ENCODE measurements at places on chromosomes 3 and 15. TPM values are rescaled to one million over a fixed set of nuclear protein-coding genes. Genes with fewer than 3 reads are reported as not detected.

The CYP1A1 gene
- polyA plus RNA-seq: not detected

The PCNP gene
- 59.1 TPM for polyA plus RNA-seq

The A4GNT gene
- not detected for polyA plus RNA-seq

The IL5RA gene
- under 0.01 TPM for polyA plus RNA-seq

The MFGE8 gene
- 61.6 TPM for polyA plus RNA-seq

The PARP6 gene
- polyA plus RNA-seq: 464 TPM

The BMF gene
- polyA plus RNA-seq: 9.3 TPM

The WDR72 gene
- polyA plus RNA-seq: 0.11 TPM

The SLC2A2 gene
- polyA plus RNA-seq: not detected

The KCNMB2 gene
- polyA plus RNA-seq: 0.94 TPM

The LINGO1 gene
- polyA plus RNA-seq: 1.4 TPM

The LMLN gene
- polyA plus RNA-seq: 3.3 TPM

The CADM2 gene
- polyA plus RNA-seq: 0.44 TPM

The LRTM1 gene
- polyA plus RNA-seq: not detected

DNA sequence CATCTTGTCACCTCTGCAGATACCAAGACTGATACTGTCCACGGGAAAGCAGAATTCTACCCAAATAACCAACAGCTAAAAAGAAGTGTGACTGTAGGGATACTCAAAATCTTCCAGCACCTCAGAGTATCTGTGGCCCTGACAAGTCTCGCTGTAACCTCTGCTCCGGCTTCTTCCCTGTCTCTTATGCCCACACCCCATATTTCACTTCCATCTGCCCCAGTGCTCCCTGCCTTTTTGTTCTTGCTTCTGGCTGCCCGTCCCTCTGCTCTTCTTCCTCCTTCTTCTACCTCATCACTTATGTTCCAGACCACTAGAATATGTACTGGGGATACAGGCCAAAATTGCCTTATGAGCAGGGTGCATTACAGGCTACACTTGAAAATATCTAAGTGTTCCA lies 45.4 kb downstream of the CRTAP start:
- H3K4me1 ChIP-seq: no peaks in the 10 kb centered on the region
- H3K27ac ChIP-seq: no peak overlapping the region
- no peak for DNase-seq
- no peaks in the 10 kb centered on the region for H3K36me3 ChIP-seq
- no peaks in the 10 kb centered on the region for H3K27me3 ChIP-seq

DNA sequence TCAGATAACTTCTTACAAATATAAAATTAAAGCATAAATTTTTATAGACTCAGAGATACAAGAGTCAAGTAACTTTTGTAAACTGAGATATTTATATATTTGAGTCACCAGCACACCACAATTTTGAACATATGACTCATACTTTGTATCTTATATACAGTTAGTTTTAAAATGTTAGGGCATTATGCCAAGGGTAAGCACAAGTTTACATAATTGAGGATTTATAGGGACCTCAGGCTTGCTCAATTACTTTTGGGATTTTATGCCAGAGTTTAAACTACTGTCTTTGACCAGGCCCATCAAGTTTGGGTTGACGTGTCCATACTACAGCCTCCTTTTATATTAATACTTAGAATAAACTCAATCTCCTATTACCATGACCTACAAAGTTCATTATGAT lies 7.4 kb upstream of the FGF7 start:
- no peaks in the 10 kb centered on the region for H3K36me3 ChIP-seq
- no peak overlapping the region for H3K27ac ChIP-seq
- no peaks in the 10 kb centered on the region for H3K4me1 ChIP-seq
- DNase-seq: no peak

DNA sequence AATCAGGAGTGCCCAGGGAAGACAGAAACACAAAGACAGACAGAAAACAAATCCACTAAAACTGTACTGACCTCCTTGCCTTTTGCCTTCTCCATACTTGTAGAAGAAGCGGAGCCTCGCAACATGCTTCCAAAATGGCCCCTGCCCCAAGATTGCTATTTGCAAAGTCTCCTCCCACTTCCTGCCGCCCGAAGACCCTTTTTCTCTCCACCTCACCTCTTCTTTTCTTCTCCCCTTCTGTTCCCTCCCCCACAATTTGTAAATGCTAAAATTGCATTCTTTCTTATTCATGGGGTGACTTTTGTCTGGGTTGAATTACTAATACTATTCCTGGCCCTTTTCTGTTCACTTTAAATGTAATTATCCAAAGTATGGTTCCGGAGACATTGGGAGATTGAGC lies at the start of gene DPPA4:
Gene DPPA4 (minus strand): TSS at position 154 of the 400 bp plus-strand sequence. CDS start 29 bp downstream, at position 125.
- no peaks in the 10 kb centered on the region for H3K27me3 ChIP-seq
- DNase-seq: no peak
- H3K27ac ChIP-seq: no peak within 1 kb of the TSS
- no peaks in the 10 kb centered on the region for H3K4me1 ChIP-seq
- no peaks in the 10 kb centered on the region for H3K36me3 ChIP-seq

DNA sequence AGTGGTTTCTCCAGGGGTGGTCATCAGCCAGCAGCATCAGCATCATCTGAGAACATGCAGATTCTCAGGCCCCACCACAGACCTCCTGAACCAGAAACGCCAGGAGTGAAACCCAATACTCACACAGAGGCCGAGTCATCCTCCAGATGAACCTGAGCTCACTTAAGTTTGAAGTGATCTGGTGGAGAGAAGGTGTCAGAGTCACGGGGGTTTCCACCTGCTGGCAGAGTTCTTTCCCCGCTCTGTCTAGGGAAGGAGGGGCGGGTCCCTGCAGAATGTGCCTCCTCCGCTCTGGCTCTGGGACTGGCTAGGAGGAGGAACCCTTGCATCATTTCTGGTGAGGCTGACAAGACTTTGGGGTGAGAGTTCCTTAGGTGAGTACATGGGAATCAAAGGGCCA lies 13.3 kb upstream of the KIF23 start:
- no peak for DNase-seq
- H3K36me3 ChIP-seq: peaks cover 6% of the 10 kb centered on the region
- no peaks in the 10 kb centered on the region for H3K27me3 ChIP-seq
- no peaks in the 10 kb centered on the region for H3K4me1 ChIP-seq
- no peak overlapping the region for H3K27ac ChIP-seq

DNA sequence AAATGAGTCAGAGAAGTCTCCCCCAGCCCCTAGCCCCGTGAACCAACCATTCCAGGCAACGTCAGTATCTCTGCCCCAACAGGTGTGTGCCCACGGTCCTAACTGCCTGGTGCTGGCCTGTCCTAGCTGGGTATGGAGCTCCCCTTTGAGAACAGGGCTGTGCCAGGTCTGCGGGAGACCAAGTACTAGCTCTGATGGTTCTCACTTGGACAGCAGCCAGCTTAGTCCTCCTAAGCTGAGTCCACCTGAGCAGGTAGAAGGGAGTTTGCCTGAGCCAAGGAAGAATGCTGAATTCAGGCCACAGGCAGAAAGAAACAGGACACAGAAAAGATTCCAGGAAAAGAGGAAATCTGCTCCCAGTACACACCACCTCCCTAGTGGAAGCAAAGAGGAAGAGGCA lies 33.1 kb upstream of the PARL start:
- H3K27me3 ChIP-seq: no peaks in the 10 kb centered on the region
- no peak overlapping the region for H3K4me3 ChIP-seq
- no peak for DNase-seq
- no peak overlapping the region for H3K27ac ChIP-seq
- H3K4me1 ChIP-seq: no peaks in the 10 kb centered on the region

GRCh38 chr3:65605876-65606432 lies 432.8 kb downstream of the MAGI1 start:
- peak; percentile 22 for DNase-seq
- no peak overlapping the region for H3K27ac ChIP-seq
- no peaks in the 10 kb centered on the region for H3K27me3 ChIP-seq
- H3K4me3 ChIP-seq: no peak overlapping the region
- H3K4me1 ChIP-seq: no peaks in the 10 kb centered on the region

DNA sequence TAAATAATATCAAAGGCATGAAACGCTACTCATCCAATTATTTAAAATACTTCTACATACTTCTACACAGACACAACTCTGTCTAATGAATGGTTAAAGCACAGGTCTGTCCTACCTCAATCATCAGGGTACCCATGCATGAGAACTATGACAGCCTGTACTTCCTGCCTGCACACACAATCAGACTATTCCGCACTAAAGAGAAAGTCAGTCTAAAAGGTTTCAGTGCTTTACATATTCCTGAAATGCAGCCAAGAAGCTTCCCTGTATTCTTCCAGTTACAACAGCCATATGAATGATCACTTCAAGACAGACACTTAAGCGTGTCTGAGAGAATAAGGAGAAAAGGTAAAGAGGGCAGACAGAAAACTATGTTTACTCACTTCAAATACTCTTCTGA lies 58.8 kb downstream of the TUBGCP4 start:
- H3K4me1 ChIP-seq: no peaks in the 10 kb centered on the region
- no peak for DNase-seq
- H3K27me3 ChIP-seq: no peaks in the 10 kb centered on the region
- peaks cover 39% of the 10 kb centered on the region for H3K36me3 ChIP-seq
- H3K27ac ChIP-seq: no peak overlapping the region
- H3K4me3 ChIP-seq: no peak overlapping the region

GRCh38 chr3:157099326-157100095 lies 60.4 kb downstream of the CCNL1 start:
- H3K4me3 ChIP-seq: no peak overlapping the region
- no peaks in the 10 kb centered on the region for H3K27me3 ChIP-seq
- H3K36me3 ChIP-seq: no peaks in the 10 kb centered on the region
- no peak overlapping the region for H3K27ac ChIP-seq

DNA sequence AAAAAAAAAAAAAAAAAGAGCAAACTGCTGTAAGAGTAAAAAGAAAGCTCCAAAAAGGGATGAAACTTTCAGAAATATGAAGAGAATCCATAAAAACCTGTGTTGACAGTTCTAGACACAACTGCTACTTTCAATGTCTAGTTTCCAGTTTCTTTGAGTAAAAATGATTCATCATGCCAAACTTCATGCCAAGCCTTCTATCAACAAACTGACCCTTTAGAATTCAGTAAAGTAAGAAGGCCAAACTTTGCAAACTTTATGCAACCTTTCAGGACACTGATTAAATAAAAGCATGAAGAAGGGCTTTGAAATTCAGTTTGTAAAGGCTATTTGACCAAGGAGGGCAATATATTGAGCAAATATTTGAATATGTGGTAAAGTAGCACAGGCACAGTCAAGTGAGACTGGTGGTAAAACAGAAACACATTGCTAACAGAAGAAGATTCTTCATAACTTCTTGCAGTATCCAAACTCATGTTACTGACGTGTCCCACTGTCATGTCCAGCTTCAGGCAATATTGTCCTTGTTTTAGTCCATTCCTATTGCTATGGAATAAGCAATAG lies 56.3 kb upstream of the CFAP20DC start:
- no peaks in the 10 kb centered on the region for H3K4me1 ChIP-seq
- DNase-seq: no peak
- no peaks in the 10 kb centered on the region for H3K36me3 ChIP-seq
- H3K27me3 ChIP-seq: no peaks in the 10 kb centered on the region
- H3K27ac ChIP-seq: no peak overlapping the region

DNA sequence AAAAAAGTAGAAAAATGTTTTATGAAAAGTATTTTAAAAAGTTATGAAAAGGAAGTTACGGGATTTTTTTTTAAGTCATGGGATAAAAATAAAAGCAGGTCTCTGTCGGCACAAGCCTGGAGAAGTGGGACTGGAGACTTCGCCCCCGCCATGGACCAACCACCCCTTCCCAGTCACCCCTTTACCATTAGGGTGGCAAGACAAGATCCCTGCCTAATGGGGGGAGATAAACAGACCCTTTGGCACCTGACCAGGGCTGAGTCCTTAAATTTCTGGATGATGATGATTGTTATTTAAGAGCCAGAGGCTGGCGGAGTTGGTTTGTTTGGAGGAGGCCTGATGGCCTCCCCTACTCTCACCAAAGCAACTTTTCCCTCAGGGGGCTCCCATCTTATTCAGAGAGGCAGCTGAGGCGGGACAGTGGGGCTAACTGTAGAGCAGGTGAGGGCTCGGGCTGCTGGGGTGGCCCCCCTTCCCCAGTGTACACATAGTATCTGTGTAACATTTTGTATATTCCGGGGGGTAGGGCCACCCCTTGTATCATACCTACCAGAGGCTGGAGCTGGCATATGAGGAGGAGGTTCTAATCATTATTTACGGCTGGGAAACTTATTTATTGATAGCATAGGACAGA lies 74.0 kb downstream of the ADAMTS7 start:
- peak; percentile 46 for DNase-seq
- H3K27me3 ChIP-seq: no peaks in the 10 kb centered on the region
- no peaks in the 10 kb centered on the region for H3K36me3 ChIP-seq
- no peak overlapping the region for H3K4me3 ChIP-seq
- no peaks in the 10 kb centered on the region for H3K4me1 ChIP-seq

GRCh38 chr3:57234613-57235575 lies 7.4 kb downstream of the APPL1 start:
- H3K27me3 ChIP-seq: no peaks in the 10 kb centered on the region
- DNase-seq: no peak

GRCh38 chr3:113118336-113118735 lies 93.0 kb upstream of the BOC start:
- no peak overlapping the region for H3K4me3 ChIP-seq
- no peaks in the 10 kb centered on the region for H3K27me3 ChIP-seq
- no peaks in the 10 kb centered on the region for H3K36me3 ChIP-seq
- H3K4me1 ChIP-seq: no peaks in the 10 kb centered on the region
- DNase-seq: no peak
- no peak overlapping the region for H3K27ac ChIP-seq

DNA sequence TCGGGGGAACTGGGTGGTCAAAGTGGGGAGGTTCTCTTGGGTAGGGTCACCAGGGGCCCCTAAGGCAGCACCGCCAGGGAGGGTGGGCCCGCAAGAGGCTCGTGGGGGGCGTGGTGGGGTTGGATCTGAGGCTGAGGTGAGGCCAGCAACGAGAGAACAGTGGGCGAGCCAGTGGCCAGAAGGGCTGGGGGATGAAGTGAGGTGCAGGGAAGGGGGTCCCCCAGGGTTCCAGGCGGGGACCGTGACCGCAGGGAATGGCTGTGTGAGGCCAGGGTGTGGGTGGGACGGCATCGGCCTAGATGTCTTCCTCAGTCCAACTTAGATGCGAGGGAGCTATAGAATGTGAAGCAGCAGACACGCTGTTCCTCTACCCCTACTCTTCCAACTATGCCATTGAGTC lies 78.2 kb downstream of the SNRK start:
- H3K27ac ChIP-seq: no peak overlapping the region
- peak; percentile 25 for DNase-seq
- no peak overlapping the region for H3K4me3 ChIP-seq

- H3K27me3 ChIP-seq: no peaks in the 10 kb centered on the region
- DNase-seq: no peak
Measured at GRCh38 chr3:140319739-140320138, 358.1 kb upstream of the TRIM42 start.
